Activated CD8-positive, alpha-beta memory T cell treated with anti-CD3 and anti-CD28 coated beads for 1 hour (primary cell): ENCODE measurements at places on chromosomes 6 and 20.

DNA sequence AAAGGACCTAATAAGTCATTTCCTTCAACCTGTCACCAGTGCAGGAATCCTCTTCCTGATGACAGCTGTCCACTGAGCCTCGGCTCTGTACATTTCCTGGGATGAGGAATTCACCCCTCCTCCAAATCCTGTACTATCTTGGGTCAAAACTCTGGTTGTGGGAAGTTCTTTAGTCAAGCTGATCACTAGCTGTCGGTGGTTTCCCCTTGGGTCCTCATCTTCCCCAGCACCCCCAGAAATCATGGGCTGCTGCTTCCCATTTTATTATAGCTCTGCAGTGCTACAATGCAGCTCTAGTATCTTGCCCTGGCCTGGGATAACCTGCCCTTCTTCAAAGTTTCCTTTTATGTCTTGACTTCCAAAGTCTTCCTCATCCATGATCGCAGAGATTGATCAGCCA is 14.6 kb upstream of the ADA start:
- DNase-seq, result no peak

- no peak for DNase-seq
Observed at GRCh38 chr20:37734228-37734985, 40.6 kb downstream of the CTNNBL1 start.

- DNase-seq, result no peak
Observed at GRCh38 chr20:51660672-51661608, 107.2 kb downstream of the ATP9A start.

GRCh38 chr6:107662333-107662732 is 161.8 kb downstream of the SCML4 start:
- no peak for DNase-seq

GRCh38 chr20:8388141-8388540 is 256.1 kb downstream of the PLCB1 start:
- DNase-seq, result no peak
